Fibroblast of upper back skin (primary cell): ENCODE measurements at places on chromosomes 2 and 18.
A peak's percentile ranks its signal among the peaks of the same experiment; 100 is the strongest.

- no peak for DNase-seq
Observed at GRCh38 chr2:26054598-26055348, 20.9 kb downstream of the RAB10 start.

GRCh38 chr2:149329068-149329467, 1.3 kb upstream of the LYPD6 start:
- DNase-seq, result no peak

- no peak for DNase-seq
Observed at GRCh38 chr2:120508567-120509041, 162.7 kb downstream of the INHBB start.

GRCh38 chr2:42513252-42513918, 19.6 kb upstream of the KCNG3 start:
- DNase-seq, result peak; percentile 41

GRCh38 chr2:43221124-43221762, 5.2 kb downstream of the ZFP36L2 start:
- DNase-seq, result peak; percentile 98

DNA sequence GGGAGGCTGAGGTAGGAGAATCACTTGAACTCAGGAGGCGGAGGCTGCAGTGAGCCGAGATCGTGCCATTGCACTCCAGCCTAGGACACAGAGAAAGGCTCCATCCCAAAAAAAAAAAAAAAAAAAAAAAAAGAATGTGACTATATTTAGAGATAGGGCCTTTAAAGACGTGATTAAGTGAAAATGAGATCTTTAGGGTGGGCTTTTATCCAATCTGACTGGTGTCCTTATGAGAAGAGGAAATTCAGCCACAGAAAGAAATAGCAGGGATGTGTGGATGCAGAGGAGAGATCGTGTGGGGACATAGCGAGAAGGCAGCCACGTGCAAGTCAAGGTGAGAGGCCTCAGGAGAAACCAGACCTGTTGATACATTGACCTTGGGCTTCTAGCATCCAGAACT, 69.9 kb upstream of the ACSL3 start:
- no peak for DNase-seq

GRCh38 chr2:235496239-235496621, 2.4 kb downstream of the AGAP1 start:
- DNase-seq, result peak; percentile 42

DNA sequence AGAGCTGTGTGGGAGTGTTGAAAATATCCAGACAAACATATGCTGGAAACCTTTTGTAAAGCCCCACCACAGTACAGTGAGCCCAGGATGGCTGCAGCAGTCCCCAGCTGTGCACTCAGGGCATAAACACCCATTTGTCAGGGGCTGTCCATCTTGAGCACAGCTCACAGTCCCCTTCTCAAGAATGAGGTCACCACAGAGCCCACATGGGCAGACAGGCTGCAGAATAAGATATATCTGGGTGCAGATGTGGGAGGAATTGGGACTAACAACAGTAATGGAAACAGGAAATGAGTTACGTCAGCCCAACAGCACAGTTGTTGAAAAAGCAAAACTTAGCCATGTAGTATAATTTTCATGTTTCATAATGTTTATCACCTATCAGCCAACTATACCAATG, 219.6 kb downstream of the ETAA1 start:
- peak; percentile 80 for DNase-seq

- DNase-seq, result no peak
Observed at GRCh38 chr2:237574467-237574866, 8.1 kb downstream of the PRLH start.

DNA sequence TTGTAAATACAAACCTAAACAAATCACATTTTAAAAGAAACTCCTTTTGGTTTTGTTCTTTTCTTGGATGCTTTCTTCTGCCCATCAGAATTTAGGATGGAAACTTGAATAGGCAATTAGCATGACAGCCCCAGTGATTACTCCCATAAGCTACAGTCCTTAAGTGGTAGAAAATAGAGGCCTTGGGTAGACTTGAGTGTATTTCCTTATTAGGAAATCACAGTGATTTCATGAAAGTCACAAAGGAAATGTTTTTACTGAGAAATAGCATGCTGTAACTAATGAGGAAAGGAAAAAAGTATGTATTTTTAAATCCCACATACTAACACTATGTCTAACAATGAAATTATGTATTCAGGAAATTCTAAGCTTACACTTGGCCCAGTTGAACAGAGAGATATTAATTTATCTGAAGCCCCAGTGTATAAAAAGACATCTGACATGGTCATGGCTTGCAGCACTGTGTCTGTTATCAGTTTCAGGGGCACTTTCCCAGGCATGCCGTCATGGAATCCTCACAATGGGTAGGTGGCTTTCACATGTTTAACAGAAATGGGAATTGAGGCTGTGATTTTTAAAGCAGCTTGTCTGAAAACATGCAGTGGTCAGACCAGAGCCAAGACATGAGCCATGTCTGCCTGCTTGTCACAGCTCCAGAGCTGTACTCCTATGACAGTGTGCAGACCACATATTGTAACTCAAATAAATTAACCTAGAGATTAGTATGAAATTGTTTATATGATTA, 79.7 kb upstream of the TRIB2 start:
- peak; percentile 28 for DNase-seq
